ENCODE measurements at places on chromosomes 7 and 10.

DNA sequence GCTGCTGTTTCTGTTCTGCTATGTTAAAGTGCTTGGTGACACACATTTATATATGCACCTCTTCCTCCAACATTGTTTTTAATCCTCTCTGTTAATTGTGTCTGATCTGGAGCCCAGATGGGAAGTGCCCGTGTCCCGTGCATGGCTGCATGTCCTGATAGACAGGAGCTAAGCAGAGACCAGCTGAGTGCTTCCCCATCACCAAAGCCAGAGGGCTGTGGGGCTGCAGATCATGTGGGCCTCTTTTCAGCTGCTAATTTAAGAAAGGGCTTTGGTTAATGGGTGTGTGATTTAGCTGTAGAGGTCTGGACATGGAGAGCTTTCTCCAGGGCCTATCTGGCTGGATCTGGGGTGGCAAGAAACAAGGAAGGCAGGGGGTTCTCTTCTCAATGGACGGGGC is 96.5 kb upstream of the NPS start:
- no peak for DNase-seq

DNA sequence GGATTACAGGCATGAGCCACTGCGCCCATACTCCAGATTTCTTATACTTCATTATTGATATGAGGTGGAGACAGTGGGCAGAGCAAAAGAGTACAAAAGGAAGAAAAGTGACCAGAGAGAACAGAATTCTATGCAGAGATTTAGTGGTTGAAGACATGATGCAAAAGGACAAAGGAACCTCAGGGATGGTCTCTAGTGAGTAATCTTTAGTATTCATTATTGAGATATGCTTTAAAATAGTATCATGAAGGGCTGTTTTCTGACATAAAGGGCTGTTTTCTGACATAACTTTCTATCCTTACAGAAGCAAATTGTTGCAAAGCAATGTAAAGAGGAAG is 81.2 kb upstream of the OIT3 start:
- DNase-seq: no peak

- no peak for DNase-seq
Observed at GRCh38 chr10:21811245-21811585, 192.3 kb downstream of the DNAJC1 start.

GRCh38 chr7:101170617-101171441 is 5.5 kb upstream of the VGF start:
- DNase-seq: no peak

GRCh38 chr10:118102121-118102520 is 55.4 kb upstream of the RAB11FIP2 start:
- no peak for DNase-seq

DNA sequence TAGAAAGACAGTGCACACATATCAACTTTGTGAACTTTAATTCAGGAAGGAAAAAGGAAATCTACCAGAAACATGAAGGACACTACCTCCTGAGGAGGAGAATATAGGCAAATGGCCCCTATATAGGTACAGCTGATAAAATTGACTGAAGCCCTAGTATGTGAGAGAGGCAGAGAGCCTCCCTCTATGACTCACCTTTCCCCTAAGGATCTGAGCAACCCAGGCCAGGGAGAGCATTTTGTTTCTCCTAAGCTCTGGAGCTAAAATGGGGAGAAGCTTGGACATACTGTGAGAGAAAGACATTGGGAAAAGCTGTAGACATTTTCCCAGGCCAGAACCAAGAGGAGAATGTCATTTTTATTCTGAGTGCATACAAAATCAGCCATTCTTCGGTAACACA is 303.5 kb downstream of the AHR start:
- no peak for DNase-seq

All from T1000 (cell line).